Stomach (tissue), 19 donors: ENCODE measurements at places on chromosomes 4 and X. TPM values are rescaled to one million over a fixed set of nuclear protein-coding genes. Genes with fewer than 3 reads are reported as not detected.
A peak's percentile ranks its signal among the peaks of the same experiment; 100 is the strongest.

- no peak for DNase-seq
- H3K27ac ChIP-seq = no peak overlapping the region
- H3K36me3 ChIP-seq = no peaks in the 10 kb centered on the region
- H3K4me1 ChIP-seq = peaks cover 4% of the 10 kb centered on the region
Measured at GRCh38 chr4:11436084-11436483, 7.4 kb upstream of the HS3ST1 start.

DNA sequence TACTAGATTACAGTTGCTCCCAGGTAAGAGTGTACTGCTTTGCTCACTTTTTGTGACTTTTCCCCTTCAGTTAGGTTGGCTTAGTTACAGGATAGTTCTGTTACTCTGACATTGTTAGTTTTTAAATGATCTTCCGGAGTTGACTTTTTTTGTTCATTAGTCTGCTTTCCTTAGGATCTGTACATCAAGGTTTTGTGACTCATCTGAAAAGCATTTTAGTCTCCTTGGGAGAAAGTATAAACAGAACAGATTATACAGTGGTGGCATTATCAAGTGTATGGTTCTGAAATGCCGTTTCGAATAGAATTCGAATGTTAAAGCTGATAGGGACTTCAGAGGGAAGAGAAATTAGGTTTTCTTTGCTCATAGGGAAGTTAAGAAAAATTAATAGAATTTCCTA is 63.3 kb downstream of the USP9X start:
- no peak overlapping the region for H3K4me3 ChIP-seq
- DNase-seq = no peak
- H3K36me3 ChIP-seq = peaks cover 60% of the 10 kb centered on the region
- H3K27me3 ChIP-seq = no peaks in the 10 kb centered on the region
- H3K27ac ChIP-seq = no peak overlapping the region

SOX3 gene
- not detected for polyA plus RNA-seq

DNA sequence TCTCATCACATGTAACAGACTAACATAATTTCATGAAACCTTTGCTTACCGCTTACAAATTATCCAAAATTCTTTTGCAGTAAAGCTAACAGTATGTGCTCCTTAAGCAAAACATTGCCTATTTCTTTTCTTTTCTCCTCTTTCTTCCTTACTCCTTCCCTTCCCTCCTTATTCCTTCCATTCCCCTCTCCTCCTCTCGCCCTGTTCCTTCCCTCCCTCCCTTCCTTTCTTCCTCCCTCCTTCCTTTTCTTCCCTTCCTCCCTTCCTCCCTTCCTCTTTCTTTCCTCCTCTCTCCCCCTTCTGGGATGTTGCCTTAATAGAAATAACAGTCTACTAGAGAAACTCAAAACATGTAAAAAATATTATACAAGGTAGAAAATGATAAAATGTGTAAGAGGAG is 246.4 kb downstream of the TENM3 start:
- H3K4me1 ChIP-seq = no peaks in the 10 kb centered on the region
- H3K36me3 ChIP-seq = no peaks in the 10 kb centered on the region
- no peaks in the 10 kb centered on the region for H3K27me3 ChIP-seq
- DNase-seq = no peak

ZNF182 gene
- 1.7 TPM for polyA plus RNA-seq

DNA sequence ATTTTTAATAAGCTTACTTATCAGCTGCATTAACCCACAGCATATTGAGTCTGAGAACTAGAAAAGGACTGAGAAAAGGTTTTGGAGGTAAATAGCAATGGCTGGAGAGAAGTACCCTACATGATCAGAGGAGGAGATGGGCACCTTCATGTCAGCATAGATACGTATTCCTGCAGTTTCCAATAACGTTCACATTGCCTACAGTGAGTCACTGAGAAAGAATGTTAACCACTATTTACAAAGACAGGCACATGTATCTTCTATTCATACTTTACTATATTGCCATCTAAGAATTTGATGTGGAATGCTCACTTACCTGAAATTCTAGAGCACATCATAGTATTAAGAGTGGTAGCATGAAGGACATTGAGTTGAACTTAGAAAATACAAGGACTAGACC is 92.5 kb downstream of the TLL1 start:
- no peak for DNase-seq
- H3K27ac ChIP-seq = no peak overlapping the region
- H3K36me3 ChIP-seq = no peaks in the 10 kb centered on the region
- H3K4me3 ChIP-seq = no peak overlapping the region
- H3K27me3 ChIP-seq = no peaks in the 10 kb centered on the region
- no peaks in the 10 kb centered on the region for H3K4me1 ChIP-seq

HTN3 gene
- not detected for polyA plus RNA-seq

PWWP3B gene
- polyA plus RNA-seq = 0.25 TPM

DNA sequence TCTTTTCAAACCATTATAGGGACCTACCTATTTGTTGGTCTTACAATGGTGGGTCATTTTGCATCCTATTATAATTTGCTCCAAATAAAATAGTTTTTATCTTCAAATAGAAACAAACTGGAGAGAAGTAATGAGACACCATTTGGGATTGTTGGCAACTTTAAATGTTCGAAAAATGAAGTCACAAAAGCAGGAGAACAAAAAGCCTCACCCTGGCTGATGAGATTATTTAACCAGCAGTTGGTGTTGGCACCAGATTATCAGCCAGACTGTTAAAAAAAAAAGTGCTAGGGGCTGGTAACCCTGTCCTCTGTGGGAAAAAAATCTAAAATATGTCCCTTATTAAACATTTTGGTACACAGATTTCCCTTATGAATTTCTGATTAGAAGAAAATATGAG is 100.3 kb downstream of the DCK start:
- H3K36me3 ChIP-seq = no peaks in the 10 kb centered on the region
- no peaks in the 10 kb centered on the region for H3K4me1 ChIP-seq
- DNase-seq = no peak
- no peaks in the 10 kb centered on the region for H3K27me3 ChIP-seq
- H3K27ac ChIP-seq = no peak overlapping the region

DNA sequence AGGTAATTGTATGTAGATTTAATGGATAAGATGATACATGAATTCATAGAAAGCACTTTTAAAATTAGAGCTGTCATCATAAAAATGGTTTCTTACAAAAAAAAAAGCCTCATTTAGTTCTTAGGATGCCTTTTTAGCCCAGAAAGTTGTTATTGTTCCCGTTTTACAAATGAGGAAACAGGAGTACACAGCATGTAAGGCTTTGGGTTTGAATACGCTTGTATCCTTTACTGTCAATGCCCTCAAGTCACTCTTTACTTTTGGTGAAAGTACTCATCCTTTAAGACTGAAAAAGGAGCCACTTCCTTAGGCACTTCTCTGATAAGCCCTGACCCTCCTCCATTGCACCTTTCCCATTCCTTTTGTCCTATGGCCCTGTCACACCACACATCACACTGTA is 4.9 kb downstream of the EREG start:
- H3K4me3 ChIP-seq = no peak overlapping the region
- H3K36me3 ChIP-seq = no peaks in the 10 kb centered on the region
- DNase-seq = no peak

GLRB gene
- 3.1 TPM for polyA plus RNA-seq

GRCh38 chr4:2041239-2042130 is 17.6 kb upstream of the NAT8L start:
- peak overlapping the region; percentile 65 for H3K4me3 ChIP-seq
- peaks cover 29% of the 10 kb centered on the region for H3K4me1 ChIP-seq
- H3K27ac ChIP-seq = peak overlapping the region; percentile 69
- H3K36me3 ChIP-seq = no peaks in the 10 kb centered on the region

DNA sequence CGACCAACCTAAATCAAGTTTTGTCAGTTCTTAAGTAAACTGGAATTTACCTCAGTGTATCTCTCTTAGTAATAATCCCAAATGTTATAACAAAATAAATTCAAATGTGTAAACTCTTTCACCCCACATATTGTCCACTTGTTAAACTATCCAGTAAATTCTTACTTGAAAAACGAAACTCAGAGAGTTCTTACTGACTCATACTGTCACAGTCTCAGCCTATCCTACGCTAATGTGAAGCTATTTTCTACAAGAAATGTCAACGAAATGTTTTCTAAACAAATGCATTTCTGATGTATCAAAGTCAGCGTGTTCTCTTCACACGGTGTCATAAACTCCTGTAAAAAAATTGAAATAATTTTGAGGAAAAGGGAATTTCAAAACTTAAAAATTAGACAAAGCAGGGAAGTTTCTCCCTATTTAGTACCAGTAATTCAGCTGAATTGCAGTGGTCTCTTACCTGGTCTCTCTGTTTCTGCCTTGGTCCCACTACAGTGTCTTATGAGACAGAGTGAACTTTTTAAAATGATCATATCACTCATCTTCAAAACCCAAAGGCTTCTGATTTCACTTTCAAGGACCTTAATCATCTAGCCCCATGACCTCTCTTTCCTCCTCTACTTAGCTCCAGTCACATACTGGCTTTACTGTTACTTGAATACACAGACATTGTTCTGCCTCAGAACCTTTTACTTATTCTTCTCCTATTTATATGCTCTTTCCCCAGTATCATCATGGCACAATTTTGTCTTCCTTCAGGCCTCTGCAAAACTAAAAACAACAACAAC is 63.3 kb downstream of the DCAF8L1 start:
- no peaks in the 10 kb centered on the region for H3K36me3 ChIP-seq
- H3K27me3 ChIP-seq = no peaks in the 10 kb centered on the region
- DNase-seq = no peak
- H3K27ac ChIP-seq = no peak overlapping the region
- H3K4me1 ChIP-seq = no peaks in the 10 kb centered on the region

DNA sequence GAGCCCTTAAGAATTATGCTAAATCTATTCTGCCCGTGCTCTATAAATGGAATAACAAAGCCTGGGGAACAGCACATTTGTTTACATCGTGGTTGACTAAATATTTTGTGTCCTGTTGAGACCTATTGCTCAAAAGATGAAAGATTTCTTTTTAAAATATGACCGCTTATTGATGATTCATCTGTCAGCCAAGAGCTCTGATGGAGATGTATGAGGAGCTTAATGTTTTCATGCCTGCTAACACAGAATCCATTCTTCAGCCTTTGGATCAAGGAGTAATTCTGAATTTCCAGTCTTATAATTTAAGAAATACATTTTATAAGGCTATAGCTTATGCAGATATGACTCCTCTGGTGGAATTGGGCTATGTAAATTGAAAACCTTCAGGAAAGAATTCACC is 271.3 kb upstream of the FAT4 start:
- H3K27me3 ChIP-seq = no peaks in the 10 kb centered on the region
- H3K36me3 ChIP-seq = no peaks in the 10 kb centered on the region
- H3K27ac ChIP-seq = no peak overlapping the region

GRCh38 chr4:112516471-112517066 is 589 bp upstream of the NEUROG2 start:
- no peak overlapping the region for H3K27ac ChIP-seq
- peaks cover 96% of the 10 kb centered on the region for H3K27me3 ChIP-seq
- H3K4me1 ChIP-seq = peaks cover 48% of the 10 kb centered on the region
- DNase-seq = no peak
- no peaks in the 10 kb centered on the region for H3K36me3 ChIP-seq

GYPB gene
- polyA plus RNA-seq = not detected

GRCh38 chr4:81120055-81120454 is 89.5 kb downstream of the BMP3 start:
- no peaks in the 10 kb centered on the region for H3K4me1 ChIP-seq
- no peak overlapping the region for H3K4me3 ChIP-seq
- H3K27ac ChIP-seq = no peak overlapping the region
- no peak for DNase-seq

GRCh38 chr4:124934916-124935315 is 222.4 kb upstream of the ANKRD50 start:
- H3K4me3 ChIP-seq = no peak overlapping the region
- no peaks in the 10 kb centered on the region for H3K4me1 ChIP-seq
- no peak overlapping the region for H3K27ac ChIP-seq
- H3K27me3 ChIP-seq = no peaks in the 10 kb centered on the region
- no peaks in the 10 kb centered on the region for H3K36me3 ChIP-seq

DNA sequence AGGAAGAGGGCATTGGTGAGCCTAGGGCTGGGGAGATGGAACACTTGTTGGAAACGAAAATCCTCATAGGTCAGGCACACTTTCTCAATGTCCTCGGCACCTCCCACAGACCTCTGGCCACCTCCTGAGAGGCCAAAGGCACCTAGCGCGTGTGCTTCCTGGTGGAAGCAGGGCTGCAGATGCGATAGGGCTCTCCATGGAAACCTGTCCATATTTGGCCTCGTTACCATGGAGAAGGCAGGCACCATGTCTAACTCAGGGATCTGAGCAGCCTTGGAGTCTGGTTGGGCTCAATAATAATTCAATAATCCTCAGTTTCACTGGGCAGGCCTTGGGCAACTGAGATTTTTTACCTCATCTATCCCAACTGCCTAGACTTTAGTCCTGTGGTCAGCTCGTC is 58.3 kb downstream of the RAI2 start:
- no peaks in the 10 kb centered on the region for H3K4me1 ChIP-seq
- H3K27ac ChIP-seq = no peak overlapping the region
- no peak for DNase-seq
- no peak overlapping the region for H3K4me3 ChIP-seq

CYBB gene
- polyA plus RNA-seq = 4.7 TPM

DNA sequence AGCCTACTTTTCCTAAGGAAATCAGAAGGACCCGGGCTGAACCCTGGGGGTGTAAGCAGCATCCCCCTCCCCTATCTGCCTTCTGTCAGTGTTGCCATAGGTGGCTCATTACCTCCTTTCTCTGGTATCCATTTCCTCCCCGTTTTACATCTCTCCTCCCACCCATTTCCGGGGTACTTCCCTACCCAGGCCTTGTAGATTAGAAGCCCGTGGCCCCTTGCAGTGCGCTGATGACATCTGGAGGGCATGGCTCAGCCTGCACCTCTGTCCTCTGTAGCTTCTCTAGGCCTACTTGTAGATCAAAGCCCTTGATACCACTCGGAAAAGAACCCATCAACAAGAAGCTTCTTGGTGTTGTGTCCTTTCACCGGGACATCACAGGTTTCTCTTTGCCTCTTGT is 71.8 kb downstream of the NBDY start:
- no peaks in the 10 kb centered on the region for H3K36me3 ChIP-seq
- no peaks in the 10 kb centered on the region for H3K4me1 ChIP-seq
- no peak for DNase-seq
- H3K27me3 ChIP-seq = no peaks in the 10 kb centered on the region
- no peak overlapping the region for H3K27ac ChIP-seq
- no peak overlapping the region for H3K4me3 ChIP-seq

DNA sequence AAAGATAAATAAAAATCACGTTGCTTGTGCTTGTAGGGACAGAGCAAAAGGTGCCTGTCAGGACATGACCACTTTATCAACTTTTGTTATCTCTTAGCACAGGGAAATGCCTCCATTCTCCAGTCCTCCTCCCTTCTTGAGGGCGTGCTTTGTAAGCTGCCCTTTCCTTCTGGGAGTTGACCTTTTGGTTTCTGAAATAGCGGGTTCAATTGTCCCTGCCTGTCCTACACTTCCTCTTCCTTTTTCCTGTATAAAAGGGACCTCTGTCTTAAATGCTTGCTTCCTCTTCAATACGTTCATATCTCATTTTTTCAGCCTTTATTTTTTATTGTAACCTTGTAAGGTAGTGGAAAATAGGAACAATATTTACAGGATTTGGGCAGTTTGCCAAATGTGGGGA is 153.5 kb downstream of the SH3BGRL start:
- no peak overlapping the region for H3K27ac ChIP-seq
- no peaks in the 10 kb centered on the region for H3K36me3 ChIP-seq
- H3K27me3 ChIP-seq = no peaks in the 10 kb centered on the region
- H3K4me3 ChIP-seq = no peak overlapping the region
- DNase-seq = no peak
- H3K4me1 ChIP-seq = no peaks in the 10 kb centered on the region

GRCh38 chr4:33067221-33067620 is 2347.1 kb downstream of the PCDH7 start:
- no peaks in the 10 kb centered on the region for H3K36me3 ChIP-seq
- H3K27ac ChIP-seq = no peak overlapping the region
- H3K27me3 ChIP-seq = no peaks in the 10 kb centered on the region
- H3K4me3 ChIP-seq = no peak overlapping the region
- no peaks in the 10 kb centered on the region for H3K4me1 ChIP-seq
- no peak for DNase-seq

FGG gene
- polyA plus RNA-seq = 2.1 TPM

MAGEB3 gene
- not detected for polyA plus RNA-seq
